ENCODE measurements at places on chromosomes 5 and 9.

DNA sequence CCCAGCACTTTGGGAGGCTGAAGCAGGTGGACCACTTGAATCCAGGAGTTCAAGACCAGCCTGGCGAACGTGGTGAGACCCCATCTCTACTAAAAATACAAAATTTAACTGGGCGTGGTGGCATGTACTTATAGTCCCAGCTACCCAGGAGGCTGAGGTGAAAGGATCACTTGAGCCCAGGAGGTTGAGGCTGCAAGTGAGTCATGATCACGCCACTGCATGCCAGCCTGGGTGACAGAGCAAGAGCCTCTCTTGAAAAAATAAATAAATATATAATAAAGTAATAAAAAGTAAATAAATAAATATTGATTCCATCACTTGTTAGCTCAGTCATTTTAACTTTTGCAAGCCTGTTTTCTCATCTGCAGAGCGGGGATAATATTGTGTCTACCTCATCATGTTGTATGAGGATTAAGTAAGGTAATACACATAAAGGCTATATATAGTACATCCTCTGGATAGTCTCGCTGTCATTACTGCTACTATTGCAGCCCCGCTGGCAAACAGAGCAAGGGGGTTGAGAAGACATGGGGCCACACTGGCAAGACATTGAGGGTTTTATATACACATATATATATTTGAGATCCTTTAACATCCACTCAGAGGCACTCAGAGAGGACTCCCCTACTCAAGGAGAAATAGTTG, 210.9 kb downstream of the C9orf152 start:
- no peak for DNase-seq

DNA sequence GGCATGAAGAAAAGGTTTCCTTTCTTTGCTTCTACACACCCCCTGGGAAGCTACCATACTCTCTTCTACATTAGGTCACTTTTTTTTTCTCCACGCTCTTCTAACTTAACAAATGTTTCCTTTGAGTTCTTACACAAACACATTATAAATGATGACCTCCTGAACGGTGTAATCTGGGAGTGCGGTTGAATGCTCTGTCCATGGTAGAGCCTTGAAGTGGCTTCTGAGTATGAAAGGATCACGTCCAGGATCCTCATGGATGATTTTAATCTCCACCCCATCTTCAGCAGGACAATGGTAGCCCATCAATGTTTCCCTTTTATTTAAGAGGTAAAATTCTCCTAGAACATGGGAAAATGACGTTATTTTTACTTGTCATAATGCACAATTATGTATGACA, 587.3 kb downstream of the SEMA5A start:
- DNase-seq, result no peak

DNA sequence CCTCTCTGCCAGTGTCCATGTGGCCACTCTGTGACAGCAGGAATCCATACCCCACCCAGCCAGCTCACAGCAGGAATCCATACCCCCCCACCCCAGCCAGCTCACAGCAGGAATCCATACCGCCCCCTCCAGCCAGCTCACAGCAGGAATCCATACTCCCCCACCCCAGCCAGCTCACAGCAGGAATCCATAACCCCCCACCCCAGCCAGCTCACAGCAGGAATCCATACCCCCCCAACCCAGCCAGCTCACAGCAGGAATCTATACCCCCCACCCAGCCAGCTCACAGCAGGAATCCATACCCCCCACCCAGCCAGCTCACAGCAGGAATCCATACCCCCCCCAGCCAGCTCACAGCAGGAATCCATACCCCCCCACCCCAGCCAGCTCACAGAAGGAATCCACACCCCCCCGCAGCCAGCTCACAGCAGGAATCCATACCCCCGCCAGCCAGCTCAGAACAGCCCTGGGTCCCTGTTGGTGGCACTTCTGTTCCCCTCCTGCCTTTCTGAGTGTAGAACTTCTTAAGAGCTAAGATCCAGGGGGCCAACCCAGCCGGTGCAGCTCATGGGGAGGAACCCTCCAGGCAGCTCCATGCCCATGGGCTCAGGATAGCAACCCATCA, 8.4 kb upstream of the RXRA start:
- no peak for DNase-seq

DNA sequence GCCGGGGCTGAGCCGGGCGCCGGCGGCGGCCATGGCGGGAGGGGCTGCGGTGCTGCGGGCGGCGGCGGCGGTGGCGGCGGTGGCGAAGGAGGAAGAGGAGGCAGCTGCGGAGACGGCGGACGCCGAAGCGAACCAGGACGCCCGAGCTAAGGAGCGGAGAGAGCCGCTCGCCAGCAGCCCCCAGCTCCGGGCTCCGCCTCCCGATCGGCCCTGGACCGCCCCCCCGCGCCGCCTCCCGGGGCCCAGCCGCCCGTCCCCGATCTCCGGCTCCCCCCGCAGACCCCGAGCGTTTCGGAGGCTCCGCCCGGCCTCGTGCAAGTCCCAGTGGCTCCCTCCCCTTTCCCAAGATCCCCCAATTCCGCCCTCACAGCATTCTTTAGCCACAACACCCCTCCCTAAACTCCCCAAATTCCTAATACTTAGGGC, at the start of gene ASTN2:
Gene ASTN2, minus strand, starts transcription at position 152 of the 426 bp plus-strand sequence. Its CDS starts 119 bp downstream, at position 33.
- DNase-seq, result no peak

DNA sequence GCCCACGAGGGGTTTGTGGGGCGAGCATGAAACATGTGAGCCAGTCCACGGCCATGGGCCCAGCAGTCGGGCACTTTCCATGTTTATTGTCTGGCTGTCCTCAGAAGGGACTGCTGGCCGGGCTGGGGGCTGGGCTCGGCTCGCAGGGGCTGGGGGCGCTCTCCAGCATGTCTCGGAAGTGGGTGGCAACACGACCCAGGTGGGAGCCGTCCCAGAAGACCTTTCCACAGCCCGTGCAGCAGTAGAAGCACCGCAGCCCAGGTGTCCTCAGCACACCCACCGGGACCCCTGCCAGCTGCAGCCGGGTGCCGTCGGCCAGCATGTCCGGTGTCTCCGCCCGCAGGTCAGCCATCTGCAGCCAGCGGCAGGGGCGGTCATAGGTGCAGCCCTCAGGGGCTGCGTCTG, 4.8 kb upstream of the NRARP start:
- no peak for DNase-seq

GRCh38 chr9:60546406-60546805, 367.8 kb upstream of the SPATA31A5 start:
- no peak for DNase-seq

DNA sequence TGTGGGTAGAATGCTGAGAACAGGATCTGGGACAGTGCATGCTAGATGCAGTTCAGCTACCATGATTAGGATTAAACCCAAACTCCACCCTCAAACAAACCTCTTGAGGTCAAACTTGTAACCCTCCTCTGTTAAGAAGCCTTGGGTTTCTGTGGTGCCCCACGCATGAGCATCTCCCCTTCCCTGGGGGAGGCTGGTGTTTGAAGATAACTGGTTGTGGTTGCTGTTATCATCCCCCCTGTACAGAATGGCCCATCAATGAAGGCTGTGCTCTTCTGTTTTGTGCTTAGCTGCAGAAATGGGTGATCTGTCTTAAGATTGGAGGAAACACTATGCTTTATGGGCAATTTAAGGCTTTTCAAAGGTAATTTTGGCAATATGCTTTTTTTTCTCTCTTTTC, 4.4 kb upstream of the DAB2IP start:
- DNase-seq, result no peak

GRCh38 chr5:93255796-93256195, 325.2 kb downstream of the NR2F1-AS1 start:
- DNase-seq, result no peak

- DNase-seq, result no peak
These were observed 255.1 kb downstream of the MAST4 start for GRCh38 chr5:66851306-66851705.

- no peak for DNase-seq
These were observed 318.8 kb downstream of the PIK3R1 start for GRCh38 chr5:68534131-68534940.

DNA sequence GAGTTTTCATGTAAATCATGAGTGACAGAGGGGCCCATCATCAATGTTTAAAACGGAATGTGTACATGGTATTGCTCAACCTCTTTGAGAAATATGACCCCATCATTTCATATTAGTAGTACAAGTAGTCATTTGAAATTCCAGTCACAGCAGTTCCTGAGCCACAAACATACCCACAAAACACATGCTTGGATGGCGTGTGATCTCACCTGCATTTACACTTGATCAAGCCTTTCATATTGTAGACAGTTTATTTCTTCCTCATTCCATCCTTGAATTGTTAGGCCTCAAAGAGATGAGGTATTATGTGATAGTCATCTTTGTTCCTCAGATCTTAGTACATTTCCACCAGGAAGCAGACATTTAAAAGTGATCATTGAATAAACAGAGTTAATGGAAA, 96.8 kb upstream of the TAS2R1 start:
- DNase-seq, result no peak

DNA sequence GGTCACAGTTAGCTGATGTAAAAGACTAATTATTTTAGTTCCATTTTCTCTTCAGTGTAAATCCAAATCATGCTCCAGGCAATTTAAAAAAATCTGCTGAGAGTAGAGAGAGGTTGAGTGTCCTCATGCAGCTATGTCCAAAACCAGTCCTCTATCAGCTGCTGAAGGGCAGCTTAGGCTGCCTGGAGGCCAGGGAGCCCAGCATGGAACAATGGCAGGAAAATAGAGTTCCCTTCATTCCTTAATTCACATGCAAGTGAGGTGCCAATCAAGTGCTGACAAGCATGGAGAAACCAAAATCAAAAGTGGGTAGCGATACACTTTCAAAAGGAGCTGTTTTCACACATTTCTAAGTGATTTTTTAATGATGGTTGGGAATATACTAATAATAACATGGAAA, 78.3 kb upstream of the POU5F2 start:
- DNase-seq, result no peak

DNA sequence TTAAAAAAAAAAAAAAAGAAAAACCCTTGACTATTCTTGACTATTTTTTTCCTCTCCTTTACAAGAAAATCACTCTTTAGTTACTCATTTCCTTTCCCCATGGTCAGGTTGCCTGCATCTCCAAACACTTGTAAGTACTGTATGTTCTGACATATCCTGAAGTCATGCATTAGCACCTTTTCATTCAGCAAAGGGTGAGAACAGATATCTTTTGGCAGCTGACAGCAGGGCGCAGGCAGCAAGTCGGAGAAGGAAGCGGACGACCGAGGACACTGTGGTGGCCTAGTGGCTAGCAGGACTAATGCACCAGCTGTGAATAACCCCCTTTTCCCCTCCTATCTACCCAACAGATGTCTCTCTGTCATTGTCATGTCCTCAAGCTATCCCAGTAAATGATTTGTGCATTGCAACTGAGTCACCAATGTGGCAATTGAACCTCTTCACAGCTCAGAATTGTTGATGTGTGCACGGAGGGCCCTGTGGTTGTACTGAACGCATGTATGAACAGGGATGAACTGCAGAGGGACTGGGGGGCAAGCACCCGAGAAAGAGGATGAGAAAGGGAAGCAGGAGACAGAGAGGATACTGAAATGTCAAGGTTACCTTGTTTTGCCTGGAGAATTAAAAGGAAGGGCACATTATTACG, 996.0 kb upstream of the ARRDC3 start:
- DNase-seq, result no peak

All from activated CD4-positive, alpha-beta T cell treated with anti-CD3 and anti-CD28 coated beads for 4 hours (primary cell).